ENCODE measurements at places on chromosomes 3 and 15. TPM values are rescaled to one million over a fixed set of nuclear protein-coding genes. Genes with fewer than 3 reads are reported as not detected.

The ADAMTSL3 gene
- 17.1 TPM for total RNA-seq

The ROBO2 gene
- 245 TPM for total RNA-seq

The SYNPR gene
- total RNA-seq, result 119 TPM

GRCh38 chr3:13280811-13281506 is 139.2 kb downstream of the NUP210 start:
- DNase-seq, result peak; percentile 27

GRCh38 chr3:3628676-3629328 is 170.4 kb upstream of the LRRN1 start:
- no peak for DNase-seq

DNA sequence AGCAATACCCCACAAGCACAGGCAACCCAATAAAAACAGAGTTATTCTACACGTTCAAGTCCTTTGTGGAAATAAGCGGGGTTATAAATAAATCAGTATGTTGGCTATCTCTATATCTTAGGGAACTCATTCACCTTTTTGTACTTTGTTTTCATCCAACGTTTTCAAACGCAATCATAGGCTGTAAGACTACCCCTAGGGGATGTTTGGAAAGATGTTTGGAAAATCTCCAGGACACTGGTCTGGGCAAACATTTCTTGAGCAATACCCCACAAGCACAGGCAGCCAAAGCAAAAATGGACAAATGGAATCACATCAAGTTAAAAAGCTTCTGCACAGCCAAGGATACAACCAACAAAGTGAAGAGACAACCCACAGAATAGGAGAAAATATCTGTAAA is 70.1 kb downstream of the CLDN11 start:
- no peak for DNase-seq

GRCh38 chr15:27660676-27661075 is 438.4 kb downstream of the OCA2 start:
- DNase-seq, result no peak

GRCh38 chr3:45023675-45024074 is 2.4 kb upstream of the CLEC3B start:
- no peak for DNase-seq

The MCF2L2 gene
- 42.0 TPM for total RNA-seq

The AP2M1 gene
- 344 TPM for total RNA-seq

DNA sequence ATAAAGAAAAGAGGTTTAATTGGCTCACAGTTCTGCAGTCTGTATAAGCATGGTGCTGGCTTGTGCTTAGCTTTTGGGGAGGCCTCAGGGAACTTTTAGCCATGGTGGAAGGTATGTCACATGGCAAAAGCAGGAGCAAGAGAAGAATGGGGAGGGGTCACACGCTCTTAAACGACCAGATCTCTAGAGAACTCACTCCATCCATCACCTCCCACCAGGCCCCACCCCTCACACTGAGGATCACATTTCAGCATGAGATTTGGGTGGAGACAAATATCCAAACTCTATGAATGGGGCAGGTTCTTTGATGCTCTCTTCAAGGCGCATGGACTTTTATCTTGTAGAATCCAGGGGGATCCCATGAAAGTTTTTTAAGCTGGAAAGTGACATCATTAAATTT is 75.7 kb downstream of the ITPR1 start:
- DNase-seq, result no peak

The ADPRH gene
- 1.2 TPM for total RNA-seq

Data from frontal cortex (tissue), 4 donors.